HuH-7 (cell line): ENCODE measurements at places on chromosomes 1 and 21.
A peak's percentile ranks its signal among the peaks of the same experiment; 100 is the strongest.

DNA sequence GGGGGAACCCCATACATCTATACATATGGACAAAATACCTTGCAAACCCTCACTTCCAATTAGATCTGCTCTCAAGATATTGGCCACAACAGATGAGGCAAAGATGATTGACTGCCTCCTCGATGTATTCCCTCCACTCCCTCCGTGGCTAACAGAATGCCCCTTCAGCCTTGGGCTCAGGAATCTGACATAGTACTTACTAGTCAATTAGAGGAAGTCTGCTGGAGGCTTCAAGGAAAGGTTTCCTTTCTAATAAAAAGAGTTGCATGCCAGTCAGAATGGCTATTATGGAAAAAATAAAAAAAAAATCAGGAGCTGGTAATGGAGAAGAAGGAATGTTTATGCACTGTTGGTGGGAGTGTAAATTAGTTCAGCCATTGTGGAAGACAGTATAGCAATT is 90.4 kb upstream of the VAV3 start:
- no peak for DNase-seq

- no peak for DNase-seq
These were observed 24.6 kb upstream of the LYPLAL1 start for GRCh38 chr1:219149009-219149577.

GRCh38 chr21:45415943-45416611 is 11.1 kb downstream of the COL18A1 start:
- DNase-seq = no peak

DNA sequence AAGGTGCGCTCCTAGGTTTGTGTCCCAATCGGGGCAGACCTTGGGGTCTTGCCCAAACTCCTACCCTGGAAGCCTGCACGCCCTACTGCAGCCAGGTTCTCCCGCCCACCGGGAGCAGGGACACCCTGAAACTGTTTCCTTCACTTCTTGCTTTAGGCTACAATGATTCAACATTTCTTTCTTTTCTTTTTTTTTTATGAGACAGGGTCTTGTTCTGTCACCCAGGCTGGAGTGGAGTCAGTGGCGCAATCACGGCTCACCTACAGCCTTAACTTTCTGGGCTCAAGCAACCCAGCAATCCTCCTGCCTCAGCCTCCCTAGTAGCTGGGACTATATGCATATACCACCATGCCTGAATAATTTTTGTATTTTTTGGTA is 75.8 kb downstream of the ITPKB start:
- no peak for DNase-seq

- no peak for DNase-seq
These were observed 46.2 kb downstream of the C1orf198 start for GRCh38 chr1:230822092-230822581.

DNA sequence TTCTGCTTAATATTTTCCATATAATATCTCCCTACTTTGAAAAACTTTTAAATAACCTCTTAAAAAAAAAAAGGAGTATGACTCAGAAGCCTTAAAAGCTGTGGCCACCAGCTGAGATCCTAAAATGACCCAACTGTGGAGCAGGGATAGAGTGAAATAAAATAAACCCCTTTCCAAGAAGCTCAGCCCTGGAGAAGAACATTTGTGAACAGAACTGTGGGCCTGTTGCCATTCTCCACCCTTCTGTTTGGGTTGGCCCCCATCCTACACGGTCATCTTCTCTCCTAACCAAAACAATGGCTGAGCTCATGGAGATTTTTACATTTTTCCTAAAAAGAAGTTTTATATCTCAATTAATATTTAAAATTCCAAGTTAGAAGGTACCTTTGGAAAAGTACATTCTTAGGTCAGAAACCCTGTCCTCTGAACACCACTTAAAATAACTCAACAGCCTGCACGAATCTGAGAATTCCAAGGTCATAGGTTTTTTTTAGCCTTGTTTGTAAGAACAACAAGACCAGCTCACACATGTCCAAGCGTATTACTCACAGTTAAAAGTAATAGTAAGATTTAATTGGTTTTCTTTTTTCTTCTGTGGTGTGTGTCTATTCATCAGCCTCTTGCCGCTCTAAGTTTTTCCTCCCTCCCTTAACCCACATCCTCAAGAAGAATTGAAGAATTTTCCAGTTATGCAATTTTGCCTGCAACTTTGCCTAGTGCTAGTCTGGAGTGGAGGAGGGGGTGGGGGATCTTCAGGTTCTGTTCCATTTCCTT is 107.7 kb upstream of the ERRFI1 start:
- DNase-seq = no peak

- DNase-seq = no peak
These were observed 84.4 kb downstream of the ADARB1 start for GRCh38 chr21:45158491-45159423.

- DNase-seq = peak; percentile 24
These were observed 36.9 kb downstream of the NSL1 start for GRCh38 chr1:212754680-212755079.

- DNase-seq = no peak
These were observed 30.3 kb upstream of the CLIC4 start for GRCh38 chr1:24714859-24715520.

DNA sequence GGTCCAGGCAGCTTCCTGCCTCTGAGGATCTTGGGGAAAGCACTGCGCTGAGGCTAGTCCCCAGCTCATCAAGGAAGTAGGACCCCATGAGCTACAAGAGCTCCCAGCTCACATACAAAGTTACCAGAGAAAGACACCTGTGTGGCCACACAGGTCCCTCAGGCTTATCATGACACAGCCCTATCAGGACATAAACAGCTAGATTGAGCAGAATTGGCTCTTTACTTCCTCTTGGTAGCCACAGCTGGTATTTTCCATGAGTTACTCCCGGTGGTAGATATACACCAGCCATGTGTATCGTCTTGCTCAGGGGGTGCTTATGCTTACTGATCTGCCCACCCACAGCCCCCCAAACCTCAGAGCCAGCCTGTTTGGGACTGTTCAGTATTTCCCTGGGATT is 1.2 kb downstream of the LENEP start:
- DNase-seq = no peak

- DNase-seq = no peak
These were observed 142.3 kb downstream of the PLXNA2 start for GRCh38 chr1:208101661-208102431.

GRCh38 chr1:157183870-157184269 is 45.7 kb upstream of the ETV3 start:
- DNase-seq = no peak

DNA sequence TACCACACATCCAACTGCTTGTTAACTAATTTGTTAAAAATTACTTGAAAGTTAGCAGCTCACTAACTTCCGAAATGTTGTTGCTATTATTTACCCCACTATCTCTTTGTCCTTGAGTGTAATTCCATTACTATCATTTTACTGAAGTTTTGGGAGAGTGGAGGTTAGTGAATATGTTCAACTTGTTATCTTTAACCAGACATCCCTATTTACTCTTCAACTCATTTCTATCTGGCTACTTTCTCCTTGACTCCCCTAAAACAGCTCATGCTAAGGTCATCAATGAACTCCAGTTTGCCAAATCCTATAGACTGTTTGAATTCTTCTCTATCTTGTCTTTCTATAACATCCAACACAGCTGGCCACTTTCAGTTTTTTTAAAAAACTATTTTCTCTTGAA is 4.3 kb upstream of the C1orf116 start:
- no peak for DNase-seq

- DNase-seq = no peak
These were observed 37.3 kb downstream of the MFSD2A start for GRCh38 chr1:39992234-39992633.
